ENCODE measurements at places on chromosomes 5 and 9. TPM values are rescaled to one million over a fixed set of nuclear protein-coding genes. Genes with fewer than 3 reads are reported as not detected.

- no peak for DNase-seq
These were observed 177.3 kb downstream of the C9orf152 start for GRCh38 chr9:110030632-110031031.

DNA sequence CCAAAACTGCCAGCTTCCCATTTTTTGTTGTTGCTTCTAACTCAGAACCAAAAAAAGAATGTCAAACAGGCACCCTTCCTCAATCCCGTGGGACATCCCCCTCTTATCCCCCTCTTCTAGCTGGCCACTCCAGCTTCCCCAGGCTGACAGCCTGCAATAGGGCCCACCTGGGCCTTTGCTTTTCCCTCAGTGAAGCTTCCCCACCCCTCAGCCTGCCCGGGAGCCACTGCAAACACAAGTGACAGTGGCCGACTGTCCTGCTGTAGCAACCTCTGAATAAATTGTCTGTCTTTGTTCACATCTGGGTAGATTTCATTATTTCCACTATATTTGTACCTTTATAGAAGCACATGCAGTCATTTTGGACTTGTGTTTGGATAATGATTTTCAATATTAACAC, 245.3 kb downstream of the GADD45G start:
- DNase-seq: no peak

DNA sequence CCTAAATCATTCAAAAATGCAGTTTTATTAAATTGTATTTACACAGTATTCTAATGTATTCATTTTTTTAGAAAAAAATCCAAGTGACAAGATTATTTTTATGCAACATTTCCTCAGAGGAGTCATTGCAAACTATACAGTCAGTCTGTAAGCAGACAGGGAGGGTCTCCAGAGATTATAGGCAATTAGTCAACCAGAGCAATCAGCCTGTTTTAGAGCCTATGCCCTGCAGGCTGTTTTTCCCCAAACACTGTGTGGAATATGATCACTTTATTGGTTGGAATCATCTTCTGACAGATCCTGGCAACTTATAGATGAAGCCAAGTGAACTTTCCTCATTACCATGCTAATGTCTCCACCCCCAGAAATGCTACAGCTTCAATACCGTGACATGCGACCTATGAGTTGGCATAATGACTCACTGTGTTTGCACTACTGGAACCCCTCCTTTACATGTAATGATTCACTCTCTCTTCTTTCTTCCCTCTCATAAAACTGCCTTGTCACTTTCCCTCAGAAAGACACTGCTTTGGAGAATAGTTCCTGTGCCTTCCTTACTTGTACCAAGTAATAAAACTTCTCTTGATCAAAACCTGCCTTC, 577.7 kb upstream of the FTMT start:
- DNase-seq: peak; percentile 84

GRCh38 chr5:107985144-107985543, 314.4 kb upstream of the EFNA5 start:
- DNase-seq: peak; percentile 51

DNA sequence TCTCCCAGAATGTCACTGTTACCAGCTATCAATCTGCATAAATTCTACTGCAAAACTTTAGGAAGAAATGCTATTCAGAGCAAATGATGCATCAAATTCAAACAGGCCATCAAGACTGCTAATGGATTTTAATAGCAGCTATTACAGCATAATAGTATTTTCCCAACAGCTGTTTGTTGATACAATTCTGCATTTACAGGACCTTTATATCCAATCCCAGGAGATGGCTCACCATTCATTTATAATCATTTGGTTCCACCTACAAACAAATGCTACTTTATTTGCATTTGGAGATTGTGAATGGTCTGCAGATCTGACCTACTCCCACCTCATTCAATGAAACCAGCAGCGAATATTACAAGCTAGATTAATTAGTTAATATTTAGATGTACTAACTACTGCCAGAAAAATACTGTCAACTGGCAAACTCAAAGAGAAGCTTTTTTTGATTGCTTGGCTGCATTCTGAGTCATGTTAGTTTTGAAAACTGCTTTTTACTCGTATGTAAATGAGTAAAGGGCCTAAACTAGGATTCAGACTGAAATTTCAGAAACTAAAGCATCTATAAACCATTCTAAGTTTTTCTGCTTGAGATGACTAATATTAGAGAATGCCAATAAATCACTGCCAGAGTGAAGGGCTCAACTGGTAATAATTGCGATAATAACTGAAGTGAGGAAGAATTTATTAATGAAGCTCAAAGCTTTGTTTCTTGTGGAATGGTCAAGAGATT, 7.1 kb upstream of the PCA3 start:
- peak; percentile 84 for DNase-seq

ANKRD20A1 gene
- total RNA-seq: not detected

SLC6A7 gene
- total RNA-seq: not detected

Data from renal cortical epithelial cell (primary cell).